ENCODE measurements at places on chromosomes 16 and 17. TPM values are rescaled to one million over a fixed set of nuclear protein-coding genes. Genes with fewer than 3 reads are reported as not detected.

Gene CHAD
- 5.4 TPM for polyA plus RNA-seq

Gene CCT6B
- 4.9 TPM for polyA plus RNA-seq

Gene SSTR5
- polyA plus RNA-seq = 0.39 TPM

Gene CHST5
- 0.42 TPM for polyA plus RNA-seq

Gene MYOCD
- polyA plus RNA-seq = 7.4 TPM

Gene TBC1D3G
- not detected for polyA plus RNA-seq

Gene NPIPB9
- polyA plus RNA-seq = 1.7 TPM

Gene TMEM170A
- polyA plus RNA-seq = 34.9 TPM

Gene MRC2
- 52.6 TPM for polyA plus RNA-seq

Gene ZNRF1
- polyA plus RNA-seq = 35.0 TPM

Gene CDH16
- polyA plus RNA-seq = 316 TPM

Gene C16orf96
- 0.24 TPM for polyA plus RNA-seq

Gene SLC4A1
- 13.1 TPM for polyA plus RNA-seq

Gene FBXL16
- 0.92 TPM for polyA plus RNA-seq

Gene ZNF469
- polyA plus RNA-seq = 1.0 TPM

Gene TP53TG3
- polyA plus RNA-seq = not detected

Gene STH
- polyA plus RNA-seq = not detected

Gene TMEM235
- polyA plus RNA-seq = not detected

Gene KRT31
- polyA plus RNA-seq = not detected

Gene GH1
- not detected for polyA plus RNA-seq

Gene KRTAP1-1
- polyA plus RNA-seq = not detected

Gene MYH8
- 0.67 TPM for polyA plus RNA-seq

Measured in renal cortex interstitium (tissue), 15 donors.